Activated CD4-positive, alpha-beta memory T cell treated with anti-CD3 and anti-CD28 coated beads, Interleukin-2, amount 10 ng/mL, durations not matched to agents 7 days and 5 days (primary cell): ENCODE measurements at places on chromosomes 12 and 14. TPM values are rescaled to one million over a fixed set of nuclear protein-coding genes. Genes with fewer than 3 reads are reported as not detected.

Gene SLC7A7
- total RNA-seq, result 0.60 TPM

Gene IAPP
- total RNA-seq, result not detected

Gene LMO3
- not detected for total RNA-seq

Gene INHBC
- not detected for total RNA-seq

Gene SOAT2
- 1.5 TPM for total RNA-seq

Gene GDF11
- 7.2 TPM for total RNA-seq

DNA sequence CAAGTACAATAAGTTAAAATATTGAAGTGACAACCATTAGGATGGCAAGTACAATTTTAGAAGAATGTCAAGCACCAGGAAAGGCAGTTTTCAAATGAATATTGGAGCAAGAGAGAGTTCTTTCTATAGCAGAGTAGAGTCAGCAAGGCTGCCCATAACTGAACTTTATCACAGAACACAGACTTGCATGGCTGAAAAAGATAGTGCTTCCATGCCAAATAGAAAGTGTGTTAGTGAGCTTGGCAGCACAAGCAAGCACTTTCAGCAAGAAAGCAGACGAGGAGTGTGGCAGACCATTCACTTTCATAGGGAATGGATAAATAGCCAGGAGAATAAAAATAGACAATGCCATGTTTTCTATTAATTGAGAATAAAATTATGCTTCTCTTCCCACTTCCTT lies 647.0 kb upstream of the MGAT4C start:
- DNase-seq, result no peak
- no peaks in the 10 kb centered on the region for H3K4me1 ChIP-seq
- H3K36me3 ChIP-seq, result no peaks in the 10 kb centered on the region
- H3K27me3 ChIP-seq, result no peaks in the 10 kb centered on the region
- H3K27ac ChIP-seq, result no peak overlapping the region
- no peak overlapping the region for H3K4me3 ChIP-seq

GRCh38 chr14:50303744-50304471 lies 8.1 kb downstream of the L2HGDH start:
- H3K27me3 ChIP-seq, result no peaks in the 10 kb centered on the region
- no peak for DNase-seq
- H3K4me3 ChIP-seq, result no peak overlapping the region
- peaks cover 4% of the 10 kb centered on the region for H3K4me1 ChIP-seq

DNA sequence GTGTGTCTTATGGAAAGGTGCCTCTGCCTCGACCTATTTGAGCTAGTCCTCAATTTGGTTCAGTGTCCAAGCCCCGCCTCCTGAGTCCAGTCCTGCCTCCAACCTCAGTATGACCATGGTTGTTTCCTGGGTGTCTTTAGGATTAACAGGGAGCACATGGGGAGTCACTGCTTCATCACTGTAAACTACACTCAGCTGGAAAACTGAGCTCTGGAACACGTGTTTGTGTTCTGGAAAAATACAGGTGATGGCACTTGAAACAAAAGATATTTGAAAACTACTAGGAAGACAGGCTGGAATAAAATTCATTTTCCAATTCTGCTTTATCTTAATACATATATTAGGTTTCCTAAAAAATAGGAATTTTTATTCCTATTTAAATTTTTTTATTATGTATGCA lies 1187.3 kb upstream of the TMEM132C start:
- no peak overlapping the region for H3K4me3 ChIP-seq
- no peak for DNase-seq
- H3K27me3 ChIP-seq, result peaks cover 18% of the 10 kb centered on the region
- no peaks in the 10 kb centered on the region for H3K36me3 ChIP-seq
- H3K27ac ChIP-seq, result no peak overlapping the region
- H3K4me1 ChIP-seq, result peaks cover 13% of the 10 kb centered on the region

- no peaks in the 10 kb centered on the region for H3K4me1 ChIP-seq
- peaks cover 7% of the 10 kb centered on the region for H3K36me3 ChIP-seq
- H3K27me3 ChIP-seq, result no peaks in the 10 kb centered on the region
- no peak overlapping the region for H3K4me3 ChIP-seq
- DNase-seq, result no peak
Observed at GRCh38 chr12:69404851-69405565, 45.5 kb downstream of the YEATS4 start.
